Ureter (tissue), 1 donor: ENCODE measurements at places on chromosomes 16 and 17.

- no peak for DNase-seq
These were observed 2.6 kb downstream of the APRT start for GRCh38 chr16:88809068-88809675.

DNA sequence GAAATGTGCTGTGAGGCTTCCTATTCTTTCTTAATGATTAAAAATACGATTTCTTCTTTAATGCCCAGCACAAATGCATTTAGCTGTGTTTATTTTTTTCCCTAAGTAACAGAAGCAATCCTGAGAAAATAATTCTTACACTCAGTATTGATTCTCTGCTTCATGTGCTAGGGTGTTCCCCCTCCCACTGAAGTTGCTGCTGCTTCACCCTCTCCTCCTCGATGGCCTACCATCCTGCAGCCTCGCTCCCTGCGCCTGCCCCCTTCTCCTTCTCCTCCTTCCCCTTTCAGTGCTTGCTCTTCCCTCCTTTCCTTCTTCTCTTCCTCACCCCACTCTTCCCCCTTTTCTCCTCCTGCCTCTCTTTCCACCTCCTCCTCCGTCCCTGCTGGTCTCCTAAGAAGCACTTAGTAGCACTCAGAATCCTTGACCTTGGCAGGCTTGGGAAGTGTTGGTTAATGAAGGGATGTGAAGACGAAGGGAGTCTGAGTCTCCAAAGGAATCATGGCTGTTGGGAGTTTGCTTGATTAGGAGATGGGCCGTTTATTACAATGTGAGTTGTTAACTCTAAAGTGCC, 119.7 kb downstream of the RPTOR start:
- DNase-seq = no peak

DNA sequence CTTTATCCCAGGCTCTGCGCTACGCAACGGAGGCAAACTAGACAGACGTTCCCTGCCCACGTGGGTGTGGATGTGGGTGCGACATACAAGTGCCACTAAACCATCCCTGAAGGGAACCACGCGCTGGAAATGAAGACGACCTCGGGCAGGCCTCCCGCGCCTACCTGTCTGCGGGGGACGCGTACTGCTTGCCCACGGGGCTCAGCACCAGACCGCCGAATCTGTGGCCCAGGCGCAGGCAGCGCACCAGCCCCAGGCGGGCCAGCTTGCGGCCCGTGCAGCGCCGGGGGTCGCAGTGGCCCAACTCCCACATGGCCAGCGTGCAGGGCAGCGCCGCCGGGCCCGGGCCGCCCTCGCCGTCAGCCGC, 480 bp downstream of the TSR3 start:
- no peak for DNase-seq

DNA sequence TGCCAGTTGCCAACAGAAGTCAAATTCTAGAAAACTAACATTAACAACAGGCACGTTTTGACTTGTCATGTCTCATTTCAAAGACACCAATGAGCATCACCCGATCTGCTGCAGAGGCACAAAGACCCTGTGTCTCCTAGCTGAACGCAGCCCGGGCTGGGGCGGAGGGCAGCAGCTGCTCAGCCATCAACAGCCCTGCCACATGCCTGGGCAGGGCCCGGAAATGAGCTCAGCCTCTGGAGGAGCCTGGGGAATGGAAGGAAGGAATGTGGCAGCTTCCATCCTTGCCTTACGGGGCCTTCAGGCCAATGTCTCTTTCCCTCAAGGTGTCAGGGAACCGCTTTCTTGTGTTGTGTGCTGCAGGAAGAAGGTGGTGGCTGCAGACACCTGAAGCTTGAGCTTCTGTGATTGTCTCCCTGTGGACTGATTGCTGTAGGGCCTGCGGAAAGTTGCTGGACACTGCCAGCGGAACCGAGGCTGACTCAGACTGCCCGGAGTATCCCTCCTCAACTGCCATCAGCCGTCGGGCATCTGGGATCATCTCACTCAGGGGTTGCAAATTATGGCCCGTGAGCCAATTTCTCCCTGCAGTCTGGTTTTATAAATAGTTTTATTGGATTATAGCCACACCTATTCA, 7.3 kb downstream of the CDH13 start:
- no peak for DNase-seq

GRCh38 chr17:42969001-42969581, 4.8 kb upstream of the AARSD1 start:
- no peak for DNase-seq
